ENCODE measurements at places on chromosomes 3 and 15.

DNA sequence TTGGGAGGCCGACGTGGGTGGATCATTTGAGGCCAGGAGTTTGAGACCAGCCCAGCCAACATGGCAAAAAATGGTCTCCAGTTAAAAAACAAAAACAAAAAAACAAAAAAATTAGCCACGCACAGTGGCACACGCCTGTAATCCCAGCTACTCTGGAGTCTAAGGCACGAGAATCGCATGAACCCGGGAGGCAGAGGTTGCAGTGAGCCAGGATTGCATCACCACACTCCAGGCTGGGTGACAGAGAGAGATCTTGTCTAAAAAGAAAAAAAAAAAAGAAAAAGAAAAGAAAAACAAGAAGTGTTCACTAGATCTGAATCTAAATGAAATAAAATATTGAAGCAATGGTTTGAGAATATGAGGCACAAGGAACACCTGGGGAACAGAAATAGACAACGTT is 36.7 kb downstream of the SLC9A9 start:
- no peak for ATAC-seq

GRCh38 chr15:61336026-61336638 is 107.0 kb upstream of the RORA start:
- ATAC-seq, result no peak

- ATAC-seq, result no peak
These were observed 8.5 kb upstream of the LSAMP start for GRCh38 chr3:116453666-116454346.

- ATAC-seq, result peak; percentile 47
These were observed 677.0 kb downstream of the FHIT start for GRCh38 chr3:60574046-60574769.

DNA sequence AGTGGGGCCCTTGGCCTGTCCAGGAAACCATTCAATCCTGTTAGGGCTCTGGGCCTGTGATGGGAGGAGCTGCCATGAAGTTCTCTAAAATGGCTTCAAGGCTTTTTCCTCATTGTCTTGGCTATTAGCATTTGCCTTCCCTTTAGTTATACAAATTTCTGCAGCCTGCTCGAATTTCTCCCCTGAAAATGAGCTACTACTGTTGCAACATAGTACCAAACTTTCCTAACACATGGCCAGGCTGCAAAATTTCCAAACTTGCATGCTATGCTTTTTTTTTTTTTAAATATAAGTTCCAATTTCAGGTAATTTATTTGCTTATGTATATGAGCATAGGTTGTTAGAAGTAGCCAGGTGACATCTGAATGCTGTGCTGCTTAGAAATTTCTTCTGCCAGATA is 560.8 kb upstream of the TBL1XR1 start:
- ATAC-seq, result no peak

GRCh38 chr15:73305331-73306211 is 63.2 kb downstream of the HCN4 start:
- ATAC-seq, result peak; percentile 85

DNA sequence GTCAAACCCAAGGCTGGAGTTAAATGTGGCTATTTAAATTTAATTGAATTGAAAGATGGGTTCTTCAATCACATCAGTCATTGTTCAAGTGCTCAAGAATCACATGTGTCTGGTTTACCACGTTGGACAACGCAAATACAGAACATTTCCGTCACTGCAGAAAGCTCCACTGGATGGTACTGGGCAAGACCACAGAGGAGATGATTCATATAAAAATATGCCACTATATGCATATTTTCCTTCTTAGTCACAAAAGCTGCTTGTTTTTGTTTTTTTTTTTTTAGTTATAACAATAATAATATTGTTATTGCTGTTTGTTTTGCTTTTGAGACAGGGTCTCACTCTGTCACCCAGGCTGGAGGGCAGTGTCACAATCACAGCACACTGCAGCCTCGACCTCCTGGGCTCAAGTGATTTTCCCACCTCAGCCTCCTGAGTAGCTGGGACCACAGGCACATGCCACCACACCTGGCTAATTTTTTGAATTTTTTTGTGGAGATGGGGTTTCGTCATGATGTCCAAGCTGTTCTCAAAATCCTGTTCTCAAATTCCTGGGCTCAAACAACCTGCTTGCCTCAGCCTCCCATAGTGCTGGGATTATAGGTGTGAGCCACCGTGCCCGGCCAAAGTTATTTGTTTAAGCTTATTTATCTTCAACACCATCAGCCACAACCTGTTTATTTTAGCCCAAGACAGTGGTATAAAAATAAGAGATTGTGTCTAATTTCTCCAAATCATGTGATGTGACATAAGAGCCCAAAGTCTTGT is 19.4 kb downstream of the RTP3 start:
- no peak for ATAC-seq

DNA sequence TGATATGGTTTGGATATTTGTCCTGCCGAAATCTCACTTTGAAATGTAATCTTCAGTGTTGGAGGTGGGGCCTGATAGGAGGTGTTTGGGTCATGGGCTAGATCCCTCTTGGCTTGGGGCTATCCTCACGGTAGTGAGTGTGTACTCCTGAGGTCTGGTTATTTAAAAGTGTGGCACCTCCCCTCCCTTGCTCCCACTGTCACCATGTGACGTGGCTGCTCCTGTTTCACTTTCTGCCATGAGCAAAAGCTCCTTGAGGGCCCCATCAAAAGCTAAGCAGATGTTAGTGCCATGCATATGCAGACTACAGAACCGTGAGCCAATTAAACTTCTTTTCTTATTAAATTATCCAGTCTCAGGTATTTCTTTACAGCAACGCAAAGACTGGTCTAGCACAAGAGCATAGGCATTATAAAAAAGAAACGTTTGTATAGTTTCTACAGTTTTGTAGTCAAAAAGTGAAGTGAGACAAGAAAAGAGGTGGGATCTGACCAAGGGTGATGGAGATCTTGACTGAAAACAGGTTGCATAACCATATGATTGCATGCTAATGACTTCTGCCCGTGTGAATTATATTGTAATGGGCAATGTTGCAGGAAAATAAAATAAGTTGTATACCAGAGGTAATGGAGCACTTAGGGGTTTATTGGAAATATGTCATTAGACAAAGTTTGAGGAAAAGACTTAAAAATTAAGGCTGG is 28.5 kb upstream of the CLASP2 start:
- no peak for ATAC-seq

DNA sequence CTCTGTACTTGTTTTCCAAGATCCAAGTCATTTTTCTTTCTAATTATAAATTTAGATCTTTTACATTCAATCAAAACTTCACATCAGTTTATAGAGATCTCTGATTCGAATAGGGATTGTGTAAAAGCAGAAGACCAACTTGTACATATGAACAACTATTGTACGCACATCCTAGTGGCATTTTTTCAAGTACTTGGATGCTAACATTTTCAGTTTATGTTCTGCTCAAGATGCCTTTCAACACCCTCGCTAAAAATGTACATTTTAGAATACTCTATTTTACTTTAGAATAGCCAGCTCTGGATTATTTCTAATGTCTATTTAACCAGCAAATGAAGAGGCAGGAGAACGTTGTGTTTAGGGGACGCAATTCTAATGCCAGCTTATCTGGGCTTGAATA is 340.7 kb downstream of the ROBO1 start:
- no peak for ATAC-seq

DNA sequence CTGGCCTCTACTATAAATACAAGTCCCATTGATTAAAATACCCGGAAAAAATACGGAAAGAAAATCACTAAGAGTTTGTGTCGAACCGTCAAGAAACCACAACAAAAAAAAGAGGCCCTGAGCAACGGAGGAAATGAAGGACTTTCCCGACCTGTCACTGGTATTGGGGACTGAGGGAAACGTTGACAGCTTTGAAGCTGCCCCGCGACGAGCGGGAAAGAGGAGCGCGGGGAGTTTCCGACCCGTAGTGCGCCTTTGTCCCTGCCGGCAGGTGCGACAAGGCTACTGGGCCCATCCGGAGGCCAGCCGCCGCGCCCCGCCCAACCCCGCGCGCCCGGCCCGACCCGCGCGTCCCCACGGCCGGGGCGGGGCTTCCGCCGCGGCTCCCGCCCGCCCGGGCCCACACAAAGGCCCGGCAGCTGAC is 416 bp downstream of the PBRM1 start:
- ATAC-seq, result peak; percentile 80

GRCh38 chr3:5321666-5322340 is 134.3 kb downstream of the EDEM1 start:
- ATAC-seq, result no peak
